ENCODE measurements at places on chromosomes 13 and 19.
A peak's percentile ranks its signal among the peaks of the same experiment; 100 is the strongest.

DNA sequence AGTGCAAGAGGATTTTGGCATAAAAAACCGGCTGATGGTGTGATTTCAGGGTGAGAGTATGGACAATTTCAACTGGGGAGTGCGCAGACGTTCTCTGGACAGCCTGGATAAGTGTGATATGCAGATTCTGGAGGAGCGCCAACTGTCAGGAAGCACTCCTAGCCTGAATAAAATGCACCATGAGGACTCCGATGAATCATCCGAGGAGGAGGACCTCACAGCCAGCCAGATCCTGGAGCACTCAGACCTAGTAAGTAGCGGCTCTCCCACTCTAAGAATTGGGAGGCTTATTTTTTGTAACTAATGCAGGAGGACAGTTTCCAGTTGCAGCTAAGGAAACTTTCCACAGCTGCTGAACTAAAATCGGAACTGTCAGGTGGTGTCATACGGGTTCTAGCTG, 53.6 kb downstream of the ZAR1L start:
- peak; percentile 17 for DNase-seq

GRCh38 chr19:34345947-34346351, 19.0 kb upstream of the GPI start:
- DNase-seq, result peak; percentile 79

- no peak for DNase-seq
Measured at GRCh38 chr19:45765702-45766295, 3.3 kb downstream of the SIX5 start.

DNA sequence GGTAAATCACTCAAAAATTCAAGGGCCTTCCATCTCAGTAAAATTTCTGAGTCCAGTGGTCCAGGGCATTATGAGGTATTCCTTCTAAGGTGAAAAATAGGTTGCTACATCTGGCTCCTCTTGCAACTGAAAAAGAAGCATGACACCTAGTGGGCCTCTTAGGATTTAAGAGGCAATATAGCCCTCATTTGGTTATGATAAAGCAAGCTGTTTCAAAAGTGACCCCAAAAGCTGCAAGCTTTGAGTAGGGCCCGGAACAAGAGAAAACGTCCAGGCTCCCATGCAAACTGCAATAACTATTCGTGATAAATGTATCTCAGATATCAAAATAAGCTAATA, 1910.2 kb upstream of the PRR20A start:
- DNase-seq, result no peak

- no peak for DNase-seq
Measured at GRCh38 chr13:47206111-47206510, 309.3 kb upstream of the HTR2A start.

- no peak for DNase-seq
Measured at GRCh38 chr13:44542361-44542760, 33.8 kb downstream of the TSC22D1 start.

DNA sequence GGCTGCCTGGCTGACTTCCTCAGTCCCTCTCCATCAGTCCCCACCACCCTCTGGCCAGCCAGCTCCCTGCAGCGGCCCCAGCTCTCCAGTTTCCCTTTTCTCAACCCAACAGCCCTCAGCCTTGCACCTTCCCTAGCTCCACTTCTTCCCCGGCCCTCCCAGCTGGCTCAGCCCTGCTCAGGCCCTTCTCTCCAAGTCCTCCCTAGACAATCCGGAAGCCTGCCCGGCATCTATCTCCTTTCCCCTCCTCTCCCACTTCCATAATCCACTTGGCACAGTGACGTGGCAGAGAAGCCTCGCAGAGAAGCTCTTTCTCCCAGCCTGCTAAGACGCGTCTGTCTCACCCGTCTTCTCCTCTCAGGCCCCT, 1.1 kb downstream of the UBXN6 start:
- DNase-seq, result peak; percentile 76

DNA sequence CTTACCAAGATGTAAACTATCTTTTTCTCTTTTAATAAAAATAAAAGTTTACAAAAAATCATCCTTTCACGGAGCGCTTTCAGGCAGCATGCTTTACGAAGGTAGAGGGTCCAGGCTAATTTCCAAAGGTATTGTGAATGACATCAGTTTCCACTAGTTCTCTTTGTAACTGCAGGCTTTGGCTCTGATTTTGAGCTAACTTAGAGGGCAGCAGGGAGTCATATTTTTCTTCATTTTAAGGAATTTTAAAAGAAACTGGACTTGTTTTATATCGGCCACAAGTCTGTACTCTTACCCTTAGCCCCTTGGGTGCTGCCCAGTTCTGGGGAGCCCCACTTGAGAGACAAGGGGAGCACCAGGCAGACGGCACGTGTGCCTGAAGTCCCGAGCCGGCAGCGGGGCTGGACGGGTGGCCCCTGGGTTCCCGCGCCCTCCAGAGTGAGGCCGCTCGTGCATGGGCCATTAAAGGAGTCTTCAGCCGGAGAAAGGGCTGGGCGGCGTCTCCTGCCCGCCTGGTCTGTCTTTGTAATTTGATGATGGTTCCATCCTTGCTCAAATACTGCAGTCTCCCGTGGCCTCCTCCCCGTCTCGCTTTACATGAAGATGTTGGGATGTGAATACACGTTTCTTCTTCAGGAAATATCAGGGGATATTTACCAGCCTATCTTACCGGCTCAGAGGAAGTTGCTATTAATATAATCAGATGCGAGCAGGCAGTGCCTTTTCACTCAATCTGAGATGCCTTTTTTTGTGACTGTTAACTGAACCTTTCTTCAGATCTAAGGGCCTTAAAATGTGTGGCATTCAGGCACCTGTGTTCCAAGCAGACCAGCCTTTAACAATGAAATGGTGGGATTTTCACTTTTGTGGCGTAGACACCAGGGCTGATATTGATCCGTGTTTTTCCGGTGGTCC, 67.4 kb downstream of the GGACT start:
- DNase-seq, result peak; percentile 76

DNA sequence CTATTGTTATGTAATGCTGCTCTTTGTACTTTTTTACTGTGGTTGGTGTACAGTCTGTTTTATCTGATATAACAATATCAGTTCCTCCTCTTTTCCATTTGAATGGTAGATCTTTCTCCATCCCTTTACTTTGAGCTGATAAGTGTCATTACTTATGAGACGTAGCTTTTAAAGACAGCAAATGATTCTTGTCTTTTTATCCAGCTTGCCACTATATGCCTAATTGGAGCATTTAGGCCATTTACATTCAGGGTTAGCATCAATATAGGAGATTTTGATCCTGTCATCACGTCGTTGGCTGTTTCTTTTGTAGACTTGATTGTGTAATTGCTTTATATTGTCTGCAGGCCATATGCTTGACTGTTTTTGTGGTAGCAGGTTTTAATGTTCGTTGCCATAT, 894.2 kb upstream of the ATXN8OS start:
- no peak for DNase-seq

DNA sequence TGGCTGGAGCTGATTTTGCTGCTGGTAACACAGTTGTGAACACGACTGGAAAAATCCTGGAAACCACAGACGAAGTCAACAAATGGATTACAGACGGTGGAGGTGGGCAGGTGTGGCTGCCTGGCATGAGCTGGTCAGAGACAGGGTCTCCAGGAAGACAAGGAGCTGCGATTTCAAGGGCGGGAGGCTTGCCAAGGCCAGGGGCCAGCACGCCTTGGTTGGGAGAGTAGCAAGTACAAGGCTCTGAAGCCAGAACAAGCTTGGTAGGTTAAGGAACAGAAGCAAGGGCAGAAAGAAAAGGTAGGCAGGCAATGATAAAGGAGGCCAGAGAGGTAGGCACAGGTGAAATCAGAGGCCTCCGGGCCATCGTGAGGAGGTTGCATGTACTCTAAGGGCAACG, 50.7 kb upstream of the AMER2 start:
- DNase-seq, result no peak

DNA sequence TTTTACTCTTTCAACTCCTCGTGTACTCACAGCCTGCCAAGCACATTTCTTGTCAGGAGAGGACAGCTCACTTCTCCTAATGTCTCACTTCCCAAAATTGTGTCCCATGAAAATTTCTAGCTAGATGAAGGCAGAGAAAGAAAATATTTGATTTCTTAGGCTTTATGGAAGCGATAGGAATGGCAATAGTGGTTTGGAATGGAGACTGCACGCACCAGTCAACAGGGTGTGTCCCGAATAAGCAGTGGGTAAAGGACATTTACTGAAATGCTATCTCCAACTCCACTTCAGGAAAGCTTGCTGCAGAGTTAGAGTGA, 321 bp upstream of the ZNF222 start:
- no peak for DNase-seq

GRCh38 chr13:94176561-94176960, 302.9 kb downstream of the DCT start:
- no peak for DNase-seq

- no peak for DNase-seq
Measured at GRCh38 chr19:16038196-16038695, 38.0 kb upstream of the TPM4 start.

GRCh38 chr19:41706741-41707501, 1.5 kb upstream of the CEACAM5 start:
- peak; percentile 33 for DNase-seq

- DNase-seq, result peak; percentile 37
Measured at GRCh38 chr13:21079761-21080592, 18.6 kb upstream of the LATS2 start.

DNA sequence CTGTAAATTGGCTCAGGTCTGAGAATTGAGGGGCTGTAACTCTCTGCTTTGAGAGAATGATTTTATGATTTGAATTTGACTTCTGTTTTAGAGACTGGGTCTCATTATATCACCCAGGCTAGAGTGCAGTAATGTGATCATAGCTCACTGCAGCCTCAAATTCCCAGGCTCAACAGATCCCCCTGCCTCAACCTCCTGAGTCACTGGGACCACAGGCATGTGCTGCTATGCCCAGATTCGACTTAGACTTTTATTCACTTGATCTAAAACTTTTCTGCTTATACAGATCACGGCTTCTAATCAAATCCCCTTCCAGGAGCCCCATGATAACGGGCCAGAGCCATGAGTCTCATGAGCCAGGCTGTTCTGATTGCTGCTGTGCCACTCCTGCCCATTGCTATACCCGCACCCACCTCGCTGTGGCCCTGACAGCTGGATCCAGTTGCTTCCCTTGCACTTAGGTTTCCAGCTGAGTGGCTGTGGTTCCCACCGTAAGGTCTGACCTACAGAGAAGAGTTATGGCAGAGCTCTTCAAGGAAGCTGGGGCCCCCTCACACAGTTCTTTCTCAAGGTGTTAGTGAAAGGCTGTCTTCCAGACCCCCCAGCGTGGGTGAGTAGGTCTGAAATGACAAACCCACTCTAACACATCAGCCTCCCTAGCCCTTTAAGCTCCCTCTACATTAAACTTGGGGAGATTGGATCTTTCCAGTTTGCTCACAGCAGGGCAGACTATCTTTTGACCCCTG, 251.2 kb upstream of the SGCG start:
- no peak for DNase-seq

GRCh38 chr19:33644284-33644836, 22.6 kb downstream of the CHST8 start:
- no peak for DNase-seq

GRCh38 chr19:3025549-3025886, 3.6 kb downstream of the TLE2 start:
- DNase-seq, result no peak

DNA sequence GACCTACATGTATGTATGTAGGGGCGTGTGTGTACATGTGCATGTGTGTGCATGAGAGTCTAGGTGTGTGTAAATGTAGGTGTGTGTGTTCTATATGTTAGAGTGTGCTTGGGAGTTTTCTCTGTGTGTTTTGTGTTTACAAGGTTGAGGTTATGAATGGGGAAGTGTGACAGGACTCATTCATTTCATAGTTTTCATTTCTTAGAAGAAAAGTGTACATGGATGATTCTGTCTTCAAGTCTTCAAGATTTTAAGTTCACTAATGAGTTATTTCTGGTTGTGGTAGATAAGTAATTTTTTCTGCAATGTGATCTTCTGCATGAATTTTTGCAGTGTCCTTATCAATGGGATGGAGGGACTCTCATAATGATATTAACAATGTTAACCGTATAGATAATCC, 118.2 kb upstream of the SLC10A2 start:
- DNase-seq, result no peak

DNA sequence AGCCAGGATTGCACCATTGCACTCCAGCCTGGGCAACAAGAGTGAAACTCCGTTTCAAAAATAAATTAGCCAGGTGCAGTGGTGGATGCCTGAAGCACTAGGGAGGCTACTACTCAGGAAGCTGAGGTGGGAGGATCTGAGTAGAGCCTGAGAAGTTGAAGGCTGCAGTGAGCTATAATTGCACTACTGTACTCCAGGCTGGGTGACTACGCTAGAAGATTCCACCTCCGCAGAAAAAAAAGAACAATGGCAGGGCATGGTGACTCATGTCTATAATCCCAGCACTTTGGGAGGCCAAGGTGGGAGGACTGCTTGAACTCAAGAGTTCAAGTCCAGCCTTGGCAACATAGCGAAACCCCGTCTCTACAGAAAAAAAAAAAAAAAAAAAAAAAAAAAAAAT, 20.5 kb downstream of the HAUS8 start:
- no peak for DNase-seq

- DNase-seq, result no peak
Measured at GRCh38 chr13:21567714-21568113, 36.3 kb downstream of the MICU2 start.

GRCh38 chr19:53183146-53183764, 9.9 kb downstream of the ZNF665 start:
- DNase-seq, result no peak

GRCh38 chr13:83883061-83883523, 818 bp upstream of the SLITRK1 start:
- peak; percentile 57 for DNase-seq

DNA sequence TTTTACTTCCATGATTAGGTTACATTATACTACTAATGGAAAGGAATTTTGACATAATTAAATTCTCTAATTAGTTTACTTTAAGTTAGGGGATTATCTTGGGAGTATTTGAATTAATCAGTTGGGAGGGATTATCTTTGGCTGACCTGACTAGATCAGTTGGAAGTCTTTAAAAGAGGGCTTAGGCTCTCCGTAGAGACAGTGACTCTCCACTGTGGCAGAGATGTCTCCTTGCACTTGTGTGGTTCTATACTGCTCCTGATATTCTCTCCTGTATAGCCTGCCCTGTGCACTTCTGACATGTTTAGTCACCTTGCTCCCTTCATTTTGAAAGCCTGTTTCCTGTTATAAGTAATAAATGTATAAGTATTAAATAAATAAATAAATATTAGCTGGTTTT, 1612.3 kb upstream of the PRR20A start:
- DNase-seq, result no peak

- no peak for DNase-seq
Measured at GRCh38 chr19:38049105-38049649, 142.2 kb downstream of the SIPA1L3 start.

GRCh38 chr19:35334144-35334753, 5.3 kb downstream of the CD22 start:
- DNase-seq, result no peak

DNA sequence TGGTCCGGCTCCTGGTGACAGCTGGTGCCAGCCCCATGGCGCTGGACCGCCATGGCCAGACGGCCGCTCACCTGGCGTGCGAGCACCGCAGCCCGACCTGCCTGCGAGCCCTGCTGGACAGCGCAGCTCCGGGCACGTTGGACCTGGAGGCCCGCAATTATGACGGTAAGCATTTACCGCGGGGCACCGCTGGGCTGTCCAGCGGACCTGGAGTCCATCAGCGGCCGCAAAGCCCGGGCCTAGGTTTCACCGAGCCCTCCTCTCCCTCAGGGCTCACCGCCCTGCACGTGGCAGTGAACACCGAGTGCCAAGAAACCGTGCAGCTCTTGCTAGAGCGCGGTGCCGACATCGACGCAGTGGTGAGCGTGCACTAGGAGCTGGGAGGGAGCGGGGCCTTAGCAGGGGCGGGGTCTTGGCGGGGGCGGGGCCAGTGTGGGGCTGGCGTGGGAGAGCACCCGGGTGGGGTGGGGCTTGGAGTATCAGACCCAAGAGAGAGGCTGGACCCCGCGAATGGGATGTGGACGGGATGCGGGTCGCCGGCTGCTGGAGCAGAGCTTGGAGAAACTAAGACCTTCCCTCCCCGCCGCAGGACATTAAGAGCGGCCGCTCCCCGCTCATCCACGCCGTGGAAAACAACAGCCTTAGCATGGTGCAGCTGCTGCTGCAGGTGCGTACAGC, 8.7 kb downstream of the BCL3 start:
- DNase-seq, result peak; percentile 74
